ENCODE measurements at places on chromosomes 7 and 10. TPM values are rescaled to one million over a fixed set of nuclear protein-coding genes. Genes with fewer than 3 reads are reported as not detected.

The FLNC gene
- total RNA-seq, result 12.2 TPM

GRCh38 chr10:30170814-30171213 is 111.4 kb upstream of the JCAD start:
- H3K36me3 ChIP-seq, result no peaks in the 10 kb centered on the region
- no peaks in the 10 kb centered on the region for H3K27me3 ChIP-seq
- H3K4me1 ChIP-seq, result no peaks in the 10 kb centered on the region
- DNase-seq, result no peak
- no peak overlapping the region for H3K4me3 ChIP-seq
- H3K27ac ChIP-seq, result no peak overlapping the region

GRCh38 chr7:15123901-15124300 is 221.3 kb upstream of the DGKB start:
- H3K27me3 ChIP-seq, result no peaks in the 10 kb centered on the region
- no peak overlapping the region for H3K27ac ChIP-seq
- no peaks in the 10 kb centered on the region for H3K36me3 ChIP-seq
- DNase-seq, result no peak

The CYP26C1 gene
- 0.35 TPM for total RNA-seq

DNA sequence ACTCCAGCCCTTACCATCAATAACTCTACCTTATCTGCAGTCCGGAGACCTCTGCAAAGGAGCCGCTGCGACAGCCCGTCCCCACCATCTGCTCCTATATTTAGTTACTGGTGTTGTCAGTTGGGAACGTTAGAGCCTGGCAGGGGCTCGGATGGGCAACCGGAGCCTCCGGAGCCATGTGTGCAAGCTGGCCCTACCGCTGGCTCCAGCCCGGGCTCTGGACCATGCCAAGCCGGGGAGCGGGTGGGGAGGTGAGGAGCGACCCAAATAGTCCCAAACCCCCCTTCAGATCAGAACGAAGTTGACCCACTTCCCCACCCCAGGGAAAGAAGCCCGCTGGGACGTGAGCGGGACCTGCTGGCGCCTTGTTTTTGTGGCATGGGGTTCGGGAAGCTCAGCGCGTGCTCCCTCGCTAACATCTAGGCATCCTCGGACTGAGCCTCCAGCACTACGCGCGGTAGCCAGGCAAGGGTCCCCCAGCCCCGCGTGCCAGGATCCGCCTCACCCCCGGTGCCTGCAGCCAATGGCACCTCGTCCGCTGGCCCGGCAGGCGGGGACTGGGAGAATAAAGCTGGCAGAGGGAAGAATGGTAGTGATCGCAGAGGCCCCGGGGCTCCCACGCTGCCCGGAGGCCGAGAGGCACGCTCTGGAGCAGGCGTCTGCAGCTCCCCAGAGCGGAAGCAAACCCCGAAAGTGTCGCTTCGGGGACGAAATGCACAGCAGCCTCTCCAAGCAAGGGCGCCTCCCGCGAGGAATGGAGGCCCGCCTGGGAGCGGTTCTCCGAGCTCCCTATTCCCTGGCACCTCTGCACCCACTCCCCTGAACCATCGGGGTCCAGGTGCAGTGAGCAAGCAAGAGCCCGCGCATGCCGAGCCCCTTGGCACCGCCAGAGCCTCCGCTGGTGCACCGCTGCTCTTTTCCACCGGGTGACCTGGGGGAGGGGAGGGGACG is 679 bp downstream of the LRRC20 start:
- H3K4me1 ChIP-seq, result no peaks in the 10 kb centered on the region
- peak; percentile 81 for DNase-seq
- H3K4me3 ChIP-seq, result peak overlapping the region; percentile 77
- no peaks in the 10 kb centered on the region for H3K27me3 ChIP-seq

GRCh38 chr7:3899559-3899991 is 598.5 kb downstream of the SDK1 start:
- no peaks in the 10 kb centered on the region for H3K4me1 ChIP-seq
- H3K4me3 ChIP-seq, result no peak overlapping the region
- no peaks in the 10 kb centered on the region for H3K36me3 ChIP-seq
- no peak overlapping the region for H3K27ac ChIP-seq
- no peak for DNase-seq

GRCh38 chr10:97540669-97541500 is 31.7 kb upstream of the ANKRD2 start:
- H3K27ac ChIP-seq, result no peak overlapping the region
- peaks cover 2% of the 10 kb centered on the region for H3K4me1 ChIP-seq
- H3K36me3 ChIP-seq, result no peaks in the 10 kb centered on the region
- no peak overlapping the region for H3K4me3 ChIP-seq

The ATRNL1 gene
- 7.1 TPM for total RNA-seq

The ZNRF2 gene
- 32.2 TPM for total RNA-seq

- no peak overlapping the region for H3K27ac ChIP-seq
- no peaks in the 10 kb centered on the region for H3K36me3 ChIP-seq
- no peaks in the 10 kb centered on the region for H3K27me3 ChIP-seq
- no peak for DNase-seq
Measured at GRCh38 chr7:13911909-13912308, 77.6 kb downstream of the ETV1 start.

- no peak overlapping the region for H3K4me3 ChIP-seq
- H3K27me3 ChIP-seq, result no peaks in the 10 kb centered on the region
- H3K4me1 ChIP-seq, result no peaks in the 10 kb centered on the region
- peak overlapping the region; percentile 43 for H3K27ac ChIP-seq
- peak; percentile 29 for DNase-seq
- H3K36me3 ChIP-seq, result no peaks in the 10 kb centered on the region
Measured at GRCh38 chr7:1512781-1513656, 8.8 kb upstream of the INTS1 start.

The MAT1A gene
- total RNA-seq, result 1.1 TPM

GRCh38 chr10:77984986-77985385 is 44.3 kb downstream of the POLR3A start:
- H3K4me3 ChIP-seq, result no peak overlapping the region
- H3K36me3 ChIP-seq, result peaks cover 2% of the 10 kb centered on the region
- no peaks in the 10 kb centered on the region for H3K4me1 ChIP-seq
- H3K27ac ChIP-seq, result no peak overlapping the region
- H3K27me3 ChIP-seq, result no peaks in the 10 kb centered on the region

- no peak overlapping the region for H3K4me3 ChIP-seq
- H3K27ac ChIP-seq, result no peak overlapping the region
- H3K36me3 ChIP-seq, result no peaks in the 10 kb centered on the region
- no peaks in the 10 kb centered on the region for H3K27me3 ChIP-seq
- DNase-seq, result no peak
Measured at GRCh38 chr7:151321341-151321740, 20.3 kb upstream of the NUB1 start.

- H3K27me3 ChIP-seq, result no peaks in the 10 kb centered on the region
- peaks cover 3% of the 10 kb centered on the region for H3K4me1 ChIP-seq
- no peak overlapping the region for H3K4me3 ChIP-seq
- no peaks in the 10 kb centered on the region for H3K36me3 ChIP-seq
- no peak for DNase-seq
Measured at GRCh38 chr10:63255316-63255715, 122.2 kb downstream of the NRBF2 start.

The ITGA8 gene
- 22.1 TPM for total RNA-seq

- H3K27ac ChIP-seq, result no peak overlapping the region
- no peaks in the 10 kb centered on the region for H3K27me3 ChIP-seq
- no peak for DNase-seq
- H3K36me3 ChIP-seq, result no peaks in the 10 kb centered on the region
- no peak overlapping the region for H3K4me3 ChIP-seq
Measured at GRCh38 chr10:54607983-54608382, 193.0 kb downstream of the PCDH15 start.

GRCh38 chr7:111657018-111657417 is 94.7 kb upstream of the IMMP2L start:
- no peak overlapping the region for H3K27ac ChIP-seq
- DNase-seq, result no peak
- no peaks in the 10 kb centered on the region for H3K36me3 ChIP-seq
- H3K27me3 ChIP-seq, result no peaks in the 10 kb centered on the region
- H3K4me3 ChIP-seq, result no peak overlapping the region
- no peaks in the 10 kb centered on the region for H3K4me1 ChIP-seq

The LRIT1 gene
- total RNA-seq, result not detected

GRCh38 chr7:114554781-114555537 is 140.3 kb downstream of the FOXP2 start:
- H3K27me3 ChIP-seq, result no peaks in the 10 kb centered on the region
- H3K27ac ChIP-seq, result no peak overlapping the region
- H3K4me3 ChIP-seq, result no peak overlapping the region
- H3K36me3 ChIP-seq, result no peaks in the 10 kb centered on the region
- H3K4me1 ChIP-seq, result no peaks in the 10 kb centered on the region

- DNase-seq, result peak; percentile 28
- H3K27me3 ChIP-seq, result peaks cover 3% of the 10 kb centered on the region
- H3K4me1 ChIP-seq, result peaks cover 27% of the 10 kb centered on the region
- H3K36me3 ChIP-seq, result no peaks in the 10 kb centered on the region
Measured at GRCh38 chr10:102418622-102419268, at the start of gene PSD. Gene PSD (minus strand): TSS chr10:102418785. CDS start chr10:102417038, 1,747 bp downstream.

- no peak overlapping the region for H3K4me3 ChIP-seq
- no peak for DNase-seq
- H3K36me3 ChIP-seq, result peaks cover 2% of the 10 kb centered on the region
- no peaks in the 10 kb centered on the region for H3K27me3 ChIP-seq
- H3K27ac ChIP-seq, result no peak overlapping the region
Measured at GRCh38 chr7:698515-699475, 27.7 kb upstream of the DNAAF5 start.

DNA sequence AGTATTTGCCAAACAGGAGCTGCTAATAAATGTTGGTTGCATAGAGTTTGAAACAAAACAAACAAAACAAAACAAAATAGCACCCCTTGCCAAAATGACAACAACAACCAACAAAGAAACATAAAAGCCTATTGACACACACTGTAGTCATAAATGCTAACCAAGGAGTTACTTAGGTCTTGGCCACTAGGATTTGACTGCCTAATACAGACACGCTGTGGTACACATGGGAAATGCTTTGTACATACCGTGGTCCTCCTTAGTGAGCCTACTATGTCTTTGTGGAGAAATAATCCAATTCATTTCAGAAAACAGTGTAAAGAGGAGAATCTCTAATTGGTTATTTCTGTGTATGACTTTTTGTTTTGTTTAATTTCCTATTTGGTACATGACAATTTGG is 53.2 kb upstream of the MTPN start:
- no peaks in the 10 kb centered on the region for H3K27me3 ChIP-seq
- no peak overlapping the region for H3K4me3 ChIP-seq
- no peaks in the 10 kb centered on the region for H3K4me1 ChIP-seq
- DNase-seq, result no peak
- H3K36me3 ChIP-seq, result no peaks in the 10 kb centered on the region

DNA sequence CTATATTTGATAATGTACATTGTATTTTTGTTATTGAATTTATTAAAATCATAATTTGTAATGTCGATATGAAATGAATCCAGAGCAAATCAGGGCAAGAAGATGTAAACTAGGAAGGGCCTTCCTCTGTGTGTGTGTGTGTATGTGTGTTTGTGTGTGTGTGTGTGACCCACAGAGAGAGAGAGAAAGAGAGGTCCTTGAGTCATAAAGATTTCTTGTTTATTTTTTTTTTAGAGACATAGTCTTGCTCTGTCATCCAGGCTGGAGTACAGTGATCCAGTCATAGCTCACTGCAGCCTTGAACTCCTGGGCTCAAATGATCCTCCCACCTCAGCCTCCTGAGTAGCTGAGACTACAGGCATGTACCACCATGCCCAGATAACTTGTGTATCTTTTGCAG is 50.7 kb downstream of the INPP5F start:
- no peak overlapping the region for H3K27ac ChIP-seq
- H3K4me1 ChIP-seq, result no peaks in the 10 kb centered on the region
- H3K27me3 ChIP-seq, result no peaks in the 10 kb centered on the region
- DNase-seq, result no peak
- no peaks in the 10 kb centered on the region for H3K36me3 ChIP-seq

GRCh38 chr10:113151190-113151666 is 201.2 kb downstream of the TCF7L2 start:
- no peaks in the 10 kb centered on the region for H3K4me1 ChIP-seq
- H3K4me3 ChIP-seq, result no peak overlapping the region
- no peak for DNase-seq
- no peaks in the 10 kb centered on the region for H3K27me3 ChIP-seq
- peaks cover 67% of the 10 kb centered on the region for H3K36me3 ChIP-seq

Measured in kidney (tissue), 22 donors.